ENCODE measurements at places on chromosomes 6 and 20.

DNA sequence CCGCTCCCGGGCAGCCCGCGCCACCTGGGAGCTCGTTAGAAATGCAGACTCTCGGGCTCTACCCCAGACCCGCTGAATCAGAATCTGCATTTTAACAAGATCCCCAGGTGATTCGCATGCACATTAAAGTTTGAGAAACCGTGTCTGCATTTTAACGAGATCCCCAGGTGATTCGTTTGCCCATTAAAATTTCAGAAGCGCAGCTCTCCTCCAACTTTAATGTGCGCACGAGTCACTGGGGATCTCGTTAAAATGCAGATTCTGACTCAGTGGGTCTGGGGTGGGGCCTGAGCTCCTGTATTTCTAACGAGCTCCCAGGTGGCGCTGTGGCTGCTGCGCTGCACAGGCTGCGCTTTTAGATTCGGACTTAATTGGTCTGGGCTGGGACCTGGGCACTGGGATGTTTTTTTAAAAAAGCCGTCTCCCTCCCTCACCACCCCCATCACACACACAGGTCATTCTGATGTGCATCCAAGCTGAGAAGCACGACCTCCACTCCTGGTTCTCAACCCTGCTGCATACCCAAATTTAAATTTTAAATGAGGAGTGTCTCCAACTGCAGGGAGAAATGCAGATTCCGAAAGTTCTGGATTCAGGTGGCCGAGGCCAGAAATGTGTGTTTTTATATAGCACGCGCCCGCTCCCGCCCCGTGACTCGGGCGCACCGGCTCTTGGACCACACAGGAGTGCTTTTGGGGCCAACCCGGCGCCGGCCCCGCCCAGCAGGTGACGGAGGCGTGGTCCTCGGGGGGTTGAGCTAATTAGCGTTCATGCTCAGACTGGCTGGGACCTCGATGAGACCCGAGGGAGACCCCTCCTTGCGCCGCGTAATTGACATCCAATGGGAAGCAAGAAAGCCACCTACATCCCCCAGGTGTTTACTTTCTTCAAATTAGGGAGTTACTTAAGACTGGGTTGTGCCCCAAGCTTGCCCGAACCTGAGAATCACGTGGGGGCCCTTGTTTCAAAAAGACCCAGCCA lies 85.8 kb downstream of the ZFP64 start:
- no peak for DNase-seq

DNA sequence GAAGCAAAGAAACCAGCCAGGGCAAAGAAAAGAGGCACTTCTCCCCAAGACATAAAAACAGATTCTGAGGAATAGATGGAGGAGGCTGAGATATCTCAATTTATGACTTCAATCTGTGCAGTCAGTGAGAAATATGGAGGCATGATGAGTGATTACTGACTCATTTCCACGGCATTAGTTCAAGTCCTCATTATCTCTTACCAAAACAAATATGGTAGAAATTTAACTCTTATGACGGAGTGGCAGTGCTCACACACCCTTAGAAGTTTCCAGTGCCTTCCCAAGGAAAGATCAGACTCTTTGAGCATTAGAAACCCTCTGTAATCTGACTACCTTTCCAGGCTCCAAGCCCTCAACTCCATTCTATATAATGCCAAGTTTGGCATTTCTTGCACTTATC lies 364.1 kb downstream of the ARHGAP18 start:
- DNase-seq, result no peak

- no peak for DNase-seq
Measured at GRCh38 chr6:74826263-74826662, 379.6 kb downstream of the COL12A1 start.

- no peak for DNase-seq
Measured at GRCh38 chr6:8499540-8499939, 64.2 kb upstream of the SLC35B3 start.

GRCh38 chr6:46832816-46833215 lies 39.6 kb downstream of the MEP1A start:
- DNase-seq, result no peak

DNA sequence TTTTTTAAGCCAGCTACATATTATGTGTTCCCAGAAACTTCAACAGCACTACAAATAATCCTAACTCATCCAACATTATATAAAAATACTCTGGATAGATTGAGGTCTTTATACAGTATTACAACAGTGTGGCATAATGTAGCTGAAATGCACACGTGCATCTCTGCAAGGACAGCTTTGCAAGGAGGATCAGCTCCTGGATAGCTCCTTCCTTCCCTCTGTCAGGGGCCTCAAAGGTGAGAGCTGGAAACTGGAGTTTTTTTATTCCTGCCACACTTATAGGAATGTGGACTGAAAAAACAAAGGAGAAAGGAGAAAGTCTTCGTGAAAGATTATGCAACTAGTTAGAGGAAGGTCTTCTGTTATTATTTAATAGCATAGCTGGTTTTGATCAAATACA lies 53.1 kb downstream of the PLG start:
- no peak for DNase-seq

GRCh38 chr20:41316051-41316450 lies 1.5 kb downstream of the ZHX3 start:
- no peak for DNase-seq

GRCh38 chr6:83443516-83443915 lies 12.7 kb upstream of the ME1 start:
- no peak for DNase-seq

DNA sequence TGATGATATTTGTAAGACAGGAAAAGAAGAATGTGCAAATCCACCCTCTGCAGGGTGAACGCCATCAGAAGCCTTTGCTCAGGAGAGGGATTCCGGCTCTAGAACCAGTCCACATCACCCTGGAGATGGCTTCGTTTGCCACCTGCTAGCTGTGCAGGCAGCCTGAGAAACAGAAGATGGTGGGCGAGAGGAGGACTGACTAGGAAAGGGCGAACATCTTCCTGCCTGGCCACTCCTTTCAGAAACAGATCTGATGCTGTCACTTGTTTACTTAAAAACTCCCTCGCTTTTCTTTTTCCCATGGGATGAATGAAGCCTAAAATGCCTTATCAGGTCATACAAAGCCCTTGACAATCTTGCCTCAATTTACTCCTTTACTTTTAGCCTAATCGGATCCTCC lies 1.2 kb downstream of the PTPRA start:
- DNase-seq, result no peak

- no peak for DNase-seq
Measured at GRCh38 chr6:33589731-33590530, 9.9 kb upstream of the BAK1 start.

GRCh38 chr20:33481431-33481941 lies 8.4 kb upstream of the CBFA2T2 start:
- no peak for DNase-seq

DNA sequence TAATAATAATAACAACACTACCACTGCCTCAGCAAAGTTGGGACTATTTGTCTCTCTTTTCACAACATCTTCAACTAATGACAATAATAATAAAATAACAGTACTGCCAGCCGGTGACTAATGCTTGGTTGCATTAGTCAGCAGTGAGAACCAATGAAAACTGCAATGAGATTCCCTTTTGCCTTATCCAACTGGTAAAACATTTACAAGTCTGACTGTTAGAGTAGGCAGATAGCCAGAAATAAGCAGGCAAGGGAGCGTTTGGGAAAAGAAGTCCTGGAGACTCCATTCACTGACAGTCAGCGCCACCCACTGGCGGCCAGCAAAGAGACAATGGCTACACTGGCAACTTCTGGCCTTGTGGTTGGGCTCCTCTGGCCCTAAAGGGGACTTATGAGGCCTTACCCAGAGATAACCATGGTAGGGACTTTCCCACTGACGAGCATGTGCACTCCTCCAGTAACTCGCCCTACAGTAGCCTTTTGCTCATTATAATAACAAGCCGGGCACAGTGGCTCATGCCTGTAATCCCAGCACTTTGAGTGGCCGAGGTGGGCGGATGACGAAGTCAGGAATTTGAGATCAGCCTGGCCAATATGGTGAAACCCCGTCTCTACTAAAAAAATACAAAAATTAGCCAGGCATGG lies 3.4 kb upstream of the NSFL1C start:
- DNase-seq, result no peak
